ENCODE measurements at places on chromosomes 6 and 20. TPM values are rescaled to one million over a fixed set of nuclear protein-coding genes. Genes with fewer than 3 reads are reported as not detected.

DNA sequence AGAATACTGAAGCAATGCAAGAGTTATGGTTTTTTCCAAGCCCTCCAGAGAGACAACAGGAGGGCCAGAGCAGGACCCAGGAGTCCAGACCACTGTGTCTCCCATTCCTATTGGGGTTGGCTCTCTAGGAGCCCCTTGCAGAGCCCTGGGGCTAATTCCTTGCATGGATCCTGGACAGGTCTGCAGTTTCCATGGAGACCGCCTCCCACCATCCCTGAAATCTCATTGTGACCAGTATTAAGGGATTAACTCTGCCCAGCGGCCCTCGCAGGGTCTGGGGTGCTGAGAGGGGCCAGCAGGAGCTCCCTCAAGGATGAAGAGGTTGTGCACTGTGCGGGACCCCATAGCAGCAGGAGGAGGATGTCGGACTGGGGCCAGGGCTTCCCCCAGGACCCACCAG lies 34.8 kb downstream of the HNF4A start:
- DNase-seq, result no peak

The HLA-DQA1 gene
- total RNA-seq, result 0.97 TPM

GRCh38 chr20:57676589-57677583 lies 32.9 kb downstream of the PMEPA1 start:
- DNase-seq, result no peak

- DNase-seq, result no peak
Measured at GRCh38 chr6:101572627-101573026, 179.1 kb downstream of the GRIK2 start.

- DNase-seq, result no peak
Measured at GRCh38 chr6:33880104-33880678, 76.4 kb upstream of the MLN start.

DNA sequence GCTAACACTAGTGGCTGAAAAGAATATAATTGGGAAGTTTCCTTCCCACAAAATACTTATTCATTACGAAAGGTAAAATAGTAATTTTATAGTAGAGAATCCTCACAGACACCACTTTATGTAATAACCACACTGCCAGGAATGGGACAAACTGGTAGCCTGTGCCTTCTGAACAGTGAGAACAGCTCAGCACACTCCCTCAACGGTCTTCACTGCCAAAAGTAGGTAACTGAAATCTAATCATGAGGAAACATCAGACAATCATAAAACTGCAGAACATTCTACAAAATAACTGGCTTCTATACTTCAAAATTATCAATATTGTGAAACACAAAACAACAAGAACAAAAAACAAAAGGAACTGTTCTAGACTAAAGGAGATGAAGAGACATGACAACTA lies 44.1 kb downstream of the NUP153 start:
- no peak for DNase-seq

DNA sequence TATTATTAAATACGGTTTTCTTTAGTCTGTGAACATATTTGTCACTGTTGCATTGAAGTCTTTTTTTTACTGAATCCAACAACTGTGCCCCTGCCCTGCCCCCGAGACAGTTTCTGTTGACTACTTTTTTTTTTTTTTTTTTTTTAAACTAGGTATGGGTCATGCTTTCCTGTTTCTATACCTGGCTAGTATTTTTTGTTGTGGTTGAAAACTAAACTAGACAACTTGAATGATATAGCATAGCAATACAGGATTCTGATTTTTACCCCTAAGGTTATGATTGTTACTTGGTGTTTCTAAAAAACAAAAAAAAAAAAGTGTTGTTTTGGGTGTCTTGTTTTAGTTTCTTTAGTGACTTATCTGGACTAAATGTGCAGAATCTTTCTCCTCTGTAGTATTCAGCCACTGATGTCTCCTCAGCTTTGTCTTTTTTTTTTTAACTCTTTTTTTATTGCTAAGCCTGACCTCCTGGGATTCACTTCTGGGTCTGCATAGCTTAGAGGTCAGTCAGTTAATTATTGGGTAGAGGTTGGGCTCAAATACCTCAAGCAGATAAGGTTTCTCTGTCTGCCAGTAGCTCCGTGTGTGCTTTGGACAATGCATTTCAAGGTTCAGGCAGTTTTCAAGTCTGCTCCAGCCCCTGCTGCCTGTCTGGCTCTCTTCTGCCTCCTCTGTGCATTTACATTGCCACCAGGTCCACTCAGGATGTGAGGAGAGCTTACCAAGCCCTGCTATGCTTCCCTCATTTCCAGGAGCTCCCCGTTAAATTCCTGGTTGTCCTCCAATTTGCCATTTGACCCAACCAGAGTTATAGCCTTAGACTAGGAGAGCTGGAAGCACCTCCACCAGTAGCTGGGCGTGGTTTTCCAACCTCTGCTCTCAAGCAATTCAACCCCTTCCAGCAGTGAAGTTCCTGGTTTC lies 91.4 kb downstream of the SYNDIG1 start:
- no peak for DNase-seq

The HLA-DQA2 gene
- not detected for total RNA-seq

The OLIG3 gene
- total RNA-seq, result 0.15 TPM

DNA sequence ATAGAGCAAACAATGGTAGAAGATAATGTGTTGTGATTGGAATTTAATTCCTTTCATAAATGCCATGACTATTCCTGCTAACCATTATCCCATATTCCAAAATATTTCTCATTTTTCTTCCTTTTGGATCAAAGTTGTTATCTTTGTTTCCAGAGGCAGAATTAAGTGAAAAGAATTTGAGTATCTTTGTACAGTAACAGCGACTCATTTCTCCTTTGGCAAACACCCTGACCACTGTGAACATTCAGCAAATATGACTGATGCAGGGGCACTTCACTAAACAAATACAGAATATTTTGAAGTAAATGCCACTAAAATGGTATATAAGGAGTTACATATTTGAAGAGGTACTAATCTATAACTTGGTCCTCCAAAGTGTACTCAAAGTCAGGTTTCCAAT lies 105.0 kb upstream of the LAMP5 start:
- DNase-seq, result no peak

GRCh38 chr6:127206531-127207095 lies 60.1 kb upstream of the RNF146 start:
- DNase-seq, result no peak

GRCh38 chr6:81086991-81087390 lies 665.5 kb downstream of the TENT5A start:
- no peak for DNase-seq
